ENCODE measurements at places on chromosomes 11 and 22. TPM values are rescaled to one million over a fixed set of nuclear protein-coding genes. Genes with fewer than 3 reads are reported as not detected.
A peak's percentile ranks its signal among the peaks of the same experiment; 100 is the strongest.

Gene CCDC81
- polyA plus RNA-seq = 0.46 TPM

Gene SLC22A6
- polyA plus RNA-seq = not detected

Gene MRPL11
- 40.6 TPM for polyA plus RNA-seq

Gene HSPB2
- polyA plus RNA-seq = 3.9 TPM

DNA sequence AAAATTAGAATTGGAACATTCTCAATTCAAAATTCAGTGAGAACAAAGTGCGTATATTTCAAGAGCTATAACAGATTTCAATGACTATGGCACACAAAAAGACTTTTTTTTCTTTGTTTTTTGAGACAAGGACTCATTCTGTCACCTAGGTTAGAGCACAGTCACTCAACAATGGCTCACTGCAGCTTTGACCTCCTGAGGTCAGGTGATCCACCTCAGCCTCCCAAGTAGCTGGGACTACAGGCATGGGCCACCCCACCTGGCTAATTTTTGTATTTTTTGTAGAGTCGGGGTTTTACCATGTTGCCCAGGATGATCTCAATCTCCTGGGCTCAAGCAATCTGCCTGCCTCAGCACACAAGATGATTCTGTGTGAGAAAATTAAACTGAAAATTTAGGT is 51.5 kb downstream of the PIK3C2A start:
- no peak for DNase-seq

DNA sequence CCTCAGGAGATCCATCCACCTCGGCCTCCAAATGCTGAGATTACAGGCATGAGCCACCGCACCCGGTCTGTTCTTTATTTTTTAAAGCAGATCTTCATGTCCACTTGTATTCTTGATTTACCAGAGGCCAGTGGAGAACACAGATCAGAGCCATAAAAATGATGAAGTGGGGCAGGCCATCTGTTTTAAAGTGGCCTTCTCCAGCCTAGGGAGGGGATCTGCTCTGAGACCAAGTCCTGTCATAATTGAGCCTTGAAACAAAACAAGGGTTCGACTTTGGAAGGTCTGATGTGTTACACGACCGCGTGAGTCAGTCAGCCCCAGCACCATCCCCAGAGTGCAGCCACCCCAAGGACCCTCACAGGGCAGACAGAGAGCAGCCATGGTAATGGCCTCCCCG is 27.5 kb downstream of the ABCC8 start:
- DNase-seq = no peak

DNA sequence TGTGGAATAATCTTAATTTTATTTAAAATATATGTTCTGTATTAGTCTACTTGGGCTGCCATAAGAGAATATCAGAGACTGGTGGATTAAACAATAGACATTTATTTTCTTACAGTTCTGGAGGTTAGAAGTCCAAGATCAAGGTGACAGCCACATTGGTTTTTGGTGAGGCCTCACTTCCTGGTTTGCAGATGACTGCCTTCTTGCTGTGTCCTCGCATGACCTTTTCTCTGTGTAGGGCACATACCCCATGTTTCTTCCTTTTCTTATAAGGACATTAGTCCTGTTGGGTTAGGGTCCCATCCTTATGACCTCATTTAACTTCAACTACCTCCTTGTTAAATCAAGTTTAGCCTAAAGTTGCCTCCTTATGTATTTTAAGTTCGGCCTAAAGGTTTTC is 202.7 kb upstream of the MPPED2 start:
- no peak for DNase-seq

- peak; percentile 27 for DNase-seq
These were observed 1.6 kb downstream of the CD59 start for GRCh38 chr11:33734441-33735270.

GRCh38 chr11:95415837-95416304 is 184.9 kb upstream of the SESN3 start:
- no peak for DNase-seq

DNA sequence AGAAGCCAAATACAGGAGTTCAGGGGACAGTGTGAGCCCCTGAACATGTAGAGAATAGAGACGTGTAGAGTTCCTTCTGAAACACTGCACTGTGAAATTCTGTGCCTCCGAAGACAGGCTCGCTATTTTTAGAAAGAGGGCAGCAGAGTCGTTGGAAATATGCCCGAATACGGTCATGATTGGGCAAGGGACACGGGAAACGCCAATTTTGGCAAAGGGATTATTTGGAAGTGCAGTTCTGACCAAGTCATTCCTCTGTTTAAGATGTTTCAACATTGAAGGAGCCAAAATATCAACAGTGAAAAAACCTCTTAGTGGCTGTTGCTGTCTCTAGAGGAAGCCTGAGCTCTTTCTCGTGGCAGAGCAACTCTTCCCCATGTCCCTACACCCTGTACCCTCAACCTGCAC is 9.5 kb upstream of the CBX6 start:
- peak; percentile 89 for DNase-seq

All from adrenal gland (tissue), 19 donors.